ENCODE measurements at places on chromosomes 5 and 9.

GRCh38 chr9:84781931-84782866 lies 112.7 kb downstream of the NTRK2 start:
- DNase-seq = no peak

- no peak for DNase-seq
Observed at GRCh38 chr9:37369671-37370070, 52.8 kb upstream of the GRHPR start.

DNA sequence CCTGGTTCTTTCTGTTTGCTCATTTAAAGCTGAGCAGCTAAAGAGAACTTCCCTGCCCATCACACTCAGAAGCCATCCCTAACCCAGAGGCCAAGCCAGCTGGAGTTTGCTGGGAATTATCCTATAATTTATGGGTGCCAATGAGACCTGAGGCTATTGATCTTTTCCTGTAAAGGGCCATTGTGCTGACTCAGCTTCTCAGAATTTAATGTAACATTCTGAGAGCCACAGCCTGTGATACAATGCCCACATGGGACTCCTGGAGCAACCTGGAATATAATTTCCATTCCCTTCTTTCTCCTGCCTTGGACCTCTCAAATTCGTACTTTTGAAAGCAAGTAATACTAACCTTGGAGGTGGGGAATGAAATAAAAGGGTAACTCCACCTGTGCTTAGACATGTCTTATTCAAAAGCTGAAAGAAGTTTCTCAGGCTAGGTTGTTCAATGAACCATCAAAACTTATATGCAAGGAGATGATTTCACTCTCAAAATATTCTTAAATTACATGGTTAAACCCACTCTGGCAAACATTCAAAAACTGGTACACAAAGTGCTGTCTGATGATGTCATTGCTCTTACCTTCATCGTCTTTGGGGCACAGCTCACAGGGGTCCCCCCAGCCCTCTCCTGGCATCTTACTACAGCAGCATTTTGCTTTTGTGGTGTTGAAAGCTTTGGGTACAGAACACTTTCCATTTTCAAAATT lies 206.7 kb downstream of the SLC12A2 start:
- no peak for DNase-seq

DNA sequence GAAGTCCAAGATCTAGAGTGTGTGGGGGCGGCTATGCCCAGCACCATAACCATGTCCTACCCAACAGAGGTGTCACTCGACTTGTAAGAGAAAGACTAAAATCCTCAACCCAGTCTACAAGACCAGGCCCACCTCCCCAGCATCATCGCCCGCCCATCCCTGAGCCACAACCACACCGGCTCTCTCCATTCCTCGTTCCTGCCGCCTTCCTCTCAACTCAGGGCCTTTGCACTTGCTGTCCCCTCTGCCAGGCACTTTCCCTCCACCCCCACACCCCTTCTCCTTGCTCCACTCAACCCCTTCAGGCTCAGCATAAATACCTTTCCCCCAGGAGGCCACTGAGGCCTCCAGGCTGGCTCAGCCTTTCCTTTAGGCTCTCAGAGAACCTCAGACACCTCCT lies 69.3 kb downstream of the PAX5 start:
- no peak for DNase-seq

- DNase-seq = no peak
Observed at GRCh38 chr5:142296914-142297417, 27.9 kb downstream of the SPRY4 start.

All from NCI-H1092 (cell line).